Fibroblast of upper back skin (primary cell): ENCODE measurements at places on chromosomes 1 and 21.

DNA sequence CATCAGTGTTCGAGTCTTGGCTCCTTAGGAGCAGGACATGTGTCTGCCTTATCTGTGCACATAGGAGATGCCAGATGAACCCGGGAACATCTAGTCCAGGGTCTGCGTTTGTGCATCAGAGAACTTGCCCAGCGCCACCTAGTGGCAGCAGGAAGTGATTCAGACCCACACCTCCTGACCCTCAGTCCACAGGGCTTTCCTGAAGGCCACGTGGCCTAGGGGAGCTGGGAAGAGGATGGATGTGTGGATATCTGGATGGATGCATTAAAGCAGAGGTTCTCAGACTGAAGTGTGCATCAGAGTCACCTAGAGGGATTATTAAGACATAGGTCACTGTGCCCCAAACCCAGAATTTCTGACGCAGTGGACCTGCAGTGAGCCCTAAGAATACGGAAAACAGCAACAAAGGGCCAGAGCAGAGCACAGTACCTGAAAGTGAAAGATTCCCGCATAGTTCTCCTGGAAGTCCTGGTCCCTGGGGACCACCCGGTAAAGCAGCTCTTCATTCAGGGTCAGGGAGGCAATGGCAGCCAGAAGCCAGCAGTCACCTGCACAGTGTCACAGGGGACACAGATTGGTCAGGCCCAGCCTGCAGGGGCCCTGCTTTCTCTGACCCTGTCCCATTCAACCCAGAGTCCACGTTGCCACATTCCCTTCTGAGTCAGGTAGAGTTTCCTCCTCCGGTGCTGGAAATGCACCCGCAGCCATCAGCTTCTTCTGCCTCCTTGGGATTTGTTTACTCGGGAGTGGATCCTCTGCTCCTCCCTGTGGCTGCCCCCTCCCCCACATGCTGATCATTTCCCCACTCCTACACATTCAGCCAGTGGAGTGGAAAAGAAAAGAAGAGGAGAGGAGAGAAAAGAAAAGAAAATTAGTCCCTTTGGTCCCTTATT, 37.0 kb downstream of the CAPN8 start:
- peak; percentile 33 for DNase-seq

GRCh38 chr1:55894521-55894920, 679.4 kb upstream of the USP24 start:
- peak; percentile 54 for DNase-seq

- peak; percentile 62 for DNase-seq
Measured at GRCh38 chr1:232620356-232620969, 9.5 kb downstream of the SIPA1L2 start.

DNA sequence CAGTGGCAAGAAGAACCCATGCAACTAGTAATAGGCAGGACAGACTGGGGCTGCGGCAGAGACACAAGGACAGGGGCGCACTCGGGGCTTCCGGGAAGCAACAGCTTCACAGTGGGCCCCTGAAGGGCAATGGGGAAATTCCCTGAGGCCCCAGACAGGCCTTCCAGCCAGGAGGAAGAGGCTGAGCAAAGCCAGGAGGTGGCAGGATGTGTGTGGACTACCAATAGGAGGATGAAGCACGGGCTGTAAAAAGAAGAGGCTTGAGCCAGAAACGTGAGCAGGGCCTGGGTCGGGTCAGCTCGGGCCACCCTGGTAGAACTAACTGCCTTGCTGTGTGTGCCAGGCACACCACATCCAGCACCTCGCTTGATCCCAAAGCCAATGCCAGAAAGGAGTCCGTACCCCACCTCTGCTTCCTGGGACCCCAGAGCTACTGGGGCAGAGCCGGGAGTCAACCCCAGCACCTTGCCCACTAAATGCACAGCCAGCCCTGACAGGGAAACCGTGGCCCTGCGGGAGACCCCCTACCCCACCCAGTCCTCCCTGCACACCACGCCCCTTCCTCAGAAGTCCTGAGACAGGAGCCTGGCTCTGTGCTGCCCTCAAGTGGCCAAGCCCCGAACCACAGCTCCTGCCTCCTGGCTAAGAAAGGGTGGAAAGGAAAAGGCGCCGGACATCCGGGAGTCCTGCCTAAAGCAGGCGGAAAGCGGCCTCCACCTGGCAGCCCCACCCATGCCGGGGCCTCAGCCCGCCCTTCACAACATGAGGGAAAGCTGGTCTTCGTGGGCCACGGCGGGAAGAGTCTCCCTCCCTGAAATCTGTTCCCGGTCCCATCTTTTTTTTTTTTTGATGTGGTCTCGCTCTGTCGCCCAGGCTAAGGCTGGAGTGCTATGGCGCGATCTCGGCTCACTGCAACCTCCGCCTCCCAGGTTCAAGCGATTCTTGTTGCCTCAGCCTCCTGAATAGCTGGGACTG, 33.7 kb downstream of the TTC39A start:
- DNase-seq: peak; percentile 79

- no peak for DNase-seq
Measured at GRCh38 chr1:72483846-72484357, 201.6 kb upstream of the NEGR1 start.

DNA sequence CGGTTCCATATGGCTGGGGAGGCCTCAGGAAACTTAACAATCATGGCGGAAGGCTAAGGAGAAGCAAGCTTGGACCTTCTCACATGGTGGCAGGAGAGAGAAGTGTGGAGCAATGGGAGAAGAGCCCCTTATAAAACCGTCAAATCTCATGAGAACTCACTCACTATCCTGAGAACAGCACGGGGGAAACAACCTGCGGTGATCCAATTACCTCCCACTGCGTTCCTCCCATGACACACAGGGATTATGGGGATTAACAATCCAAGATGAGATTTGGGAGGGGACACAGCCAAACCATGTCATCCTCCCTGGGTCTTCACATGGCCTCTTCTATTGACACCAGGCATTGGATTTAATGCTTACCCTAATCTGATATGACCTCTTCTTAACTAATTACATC, 455.1 kb upstream of the VAMP3 start:
- no peak for DNase-seq

- no peak for DNase-seq
Measured at GRCh38 chr1:230293390-230293700, 132.8 kb downstream of the PGBD5 start.

DNA sequence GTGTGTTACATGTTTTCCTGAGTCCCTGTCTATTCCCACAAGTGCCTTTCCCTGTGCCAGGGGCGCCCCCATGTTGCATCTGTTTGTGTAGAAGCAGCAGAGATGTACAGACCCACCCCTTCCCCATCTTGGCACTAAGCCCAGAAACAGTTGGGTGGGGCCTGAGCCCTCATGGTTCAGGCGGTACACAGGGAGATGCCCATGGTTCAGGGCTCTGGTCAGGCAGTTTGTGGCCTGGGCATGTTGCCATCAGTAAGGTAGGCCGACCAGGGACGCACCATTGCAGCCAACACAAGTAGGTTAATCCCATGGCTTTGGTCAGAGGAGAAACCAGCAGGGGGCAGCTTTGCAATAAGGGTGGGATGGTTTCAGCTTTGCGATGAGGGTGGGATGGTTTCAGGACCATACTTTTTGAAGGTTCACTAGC, 914 bp upstream of the ADGRB2 start:
- DNase-seq: no peak

- DNase-seq: no peak
Measured at GRCh38 chr1:83807821-83808220, 191.1 kb downstream of the TTLL7 start.

- no peak for DNase-seq
Measured at GRCh38 chr1:223444411-223444810, 51.2 kb downstream of the CCDC185 start.

DNA sequence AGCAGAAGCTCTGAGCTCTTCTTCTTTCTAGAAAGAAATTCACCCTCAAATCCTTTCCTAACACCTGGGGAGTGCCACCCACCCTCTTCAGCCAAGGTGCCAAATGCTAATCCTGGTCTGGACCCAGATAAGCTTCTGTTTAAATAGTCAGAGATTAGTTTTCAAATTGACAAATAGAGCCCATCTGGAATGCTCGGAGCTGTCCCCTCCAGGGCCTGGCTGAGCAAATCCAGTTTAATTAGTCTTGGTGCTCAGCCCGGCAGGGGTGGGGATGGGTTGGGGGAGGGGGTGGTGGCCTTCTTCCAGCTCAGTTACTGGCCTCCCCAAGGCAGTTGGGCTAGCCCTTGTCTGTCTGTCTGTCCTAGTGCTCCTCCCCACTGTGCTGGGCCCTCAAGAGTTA, 269.5 kb downstream of the GRIK3 start:
- no peak for DNase-seq

- DNase-seq: peak; percentile 37
Measured at GRCh38 chr1:8603220-8603616, 214.2 kb downstream of the RERE start.

DNA sequence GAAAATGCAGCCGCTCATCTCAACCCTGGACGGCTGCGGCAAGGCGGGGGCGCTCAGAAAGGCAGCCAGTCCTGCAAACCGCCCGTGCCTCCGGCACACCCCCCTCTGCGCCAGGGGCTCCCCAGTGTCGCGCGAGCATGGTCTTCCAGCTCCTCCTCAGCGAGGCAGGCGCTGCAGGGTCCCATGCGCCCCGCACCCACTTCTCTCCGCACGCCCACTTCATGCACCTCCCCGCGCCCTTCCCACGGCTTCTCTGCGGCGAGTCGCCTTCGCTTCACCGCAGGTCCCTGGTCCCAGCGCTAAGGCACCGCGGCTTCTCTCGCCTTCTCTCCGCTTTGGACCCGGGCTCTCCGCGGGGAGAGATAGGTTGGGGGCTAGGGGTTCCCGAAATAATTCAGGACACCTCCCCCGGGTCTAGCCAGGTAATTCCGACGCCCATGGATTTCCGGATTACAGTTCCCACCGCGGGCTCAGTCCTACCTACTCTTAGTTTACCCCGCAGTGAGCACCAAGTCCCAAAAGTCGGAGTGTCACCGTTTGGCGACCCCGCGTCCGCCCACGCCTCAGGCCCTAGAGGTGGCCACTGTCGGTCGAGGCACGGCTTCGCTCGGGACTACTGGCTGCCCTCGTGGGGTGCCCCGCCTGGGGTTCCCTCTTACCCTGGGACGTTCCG, 67.5 kb downstream of the SYT2 start:
- no peak for DNase-seq

DNA sequence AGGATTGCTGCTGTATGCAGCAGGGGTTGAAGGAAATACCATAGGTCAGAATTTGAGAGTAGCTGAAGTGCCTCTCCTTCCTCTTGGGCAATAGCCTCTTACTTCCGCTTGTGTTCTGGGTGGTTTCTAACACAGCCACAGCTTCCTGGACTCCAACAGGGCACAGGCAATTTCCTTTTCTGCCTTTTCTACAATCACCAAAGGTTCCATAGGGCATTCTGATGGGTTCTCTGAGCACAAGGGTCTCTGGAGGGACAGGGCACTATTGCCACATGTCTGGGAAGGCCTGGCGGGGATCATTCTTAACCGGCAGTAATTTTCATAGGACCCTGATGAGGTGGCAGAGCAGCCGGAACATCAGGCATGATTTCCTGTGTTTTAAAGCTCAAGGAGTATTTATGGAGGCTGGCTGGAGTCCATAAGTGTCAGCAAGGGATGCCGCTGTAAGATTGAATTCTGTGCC, 5.5 kb upstream of the AGTRAP start:
- peak; percentile 6 for DNase-seq

- DNase-seq: peak; percentile 20
Measured at GRCh38 chr1:96596226-96596922, 125.2 kb upstream of the PTBP2 start.

DNA sequence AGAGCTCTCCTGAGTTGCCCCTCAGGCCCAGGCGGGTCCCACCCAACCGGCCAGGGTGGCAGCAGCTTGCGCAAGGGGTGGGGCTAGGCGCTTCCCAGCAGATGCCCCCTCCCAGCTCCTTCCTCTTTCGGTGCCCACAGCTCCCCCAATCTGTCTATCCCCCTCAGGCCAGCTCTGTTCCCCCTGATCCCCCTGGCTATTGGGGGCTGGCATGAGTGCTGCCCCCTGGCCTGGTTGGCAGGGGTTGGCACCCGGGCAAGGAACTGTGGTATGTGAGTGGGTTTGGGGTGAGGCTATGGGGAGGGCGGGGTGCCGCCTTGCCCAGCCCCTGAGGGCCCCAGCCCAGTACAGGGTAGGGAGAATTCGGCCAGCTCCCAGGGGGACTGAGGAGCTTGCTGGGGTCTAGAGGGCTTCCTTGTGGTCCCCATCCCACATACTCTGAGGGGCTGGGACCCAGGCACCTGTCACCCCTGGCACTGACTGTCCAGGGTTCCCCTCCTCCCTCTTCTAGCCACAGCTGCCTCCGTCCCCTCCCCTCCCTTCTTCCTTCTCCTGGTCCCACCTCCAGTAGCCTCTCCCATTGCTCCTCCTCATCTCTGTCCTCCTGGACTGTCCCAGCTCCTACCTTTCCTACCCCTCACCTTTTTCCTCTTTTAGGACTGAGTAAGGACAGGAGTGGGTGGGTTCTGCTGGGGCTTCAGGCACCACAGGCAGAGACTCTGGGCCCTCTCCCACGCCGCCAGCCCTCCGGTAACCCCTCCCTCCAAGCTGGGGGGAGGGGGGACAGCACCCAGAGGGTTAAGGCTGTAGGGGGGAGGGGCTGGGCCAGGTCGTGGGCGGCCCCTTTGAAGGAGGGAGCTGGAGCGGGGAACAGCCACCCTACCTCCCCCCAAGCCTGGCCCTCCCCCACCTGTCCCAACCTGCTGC, 5.7 kb downstream of the ZBTB7B start:
- no peak for DNase-seq

GRCh38 chr1:114756949-114757454, 782 bp downstream of the CSDE1 start:
- DNase-seq: peak; percentile 31
